ENCODE measurements at places on chromosomes 12 and 14. TPM values are rescaled to one million over a fixed set of nuclear protein-coding genes. Genes with fewer than 3 reads are reported as not detected.

Gene TEX52
- not detected for total RNA-seq

Gene ARMH4
- total RNA-seq: 3.1 TPM

GRCh38 chr12:76554405-76555230 lies 5.0 kb downstream of the OSBPL8 start:
- no peak for DNase-seq

GRCh38 chr14:89206389-89207031 lies 210.5 kb downstream of the FOXN3 start:
- no peak for DNase-seq

GRCh38 chr12:131962069-131962468 lies 12.3 kb downstream of the EP400 start:
- DNase-seq: no peak

- no peak for DNase-seq
Observed at GRCh38 chr12:132603240-132604150, 6.9 kb downstream of the LRCOL1 start.

GRCh38 chr12:2294651-2295475 lies 242.1 kb downstream of the CACNA1C start:
- peak; percentile 67 for DNase-seq

DNA sequence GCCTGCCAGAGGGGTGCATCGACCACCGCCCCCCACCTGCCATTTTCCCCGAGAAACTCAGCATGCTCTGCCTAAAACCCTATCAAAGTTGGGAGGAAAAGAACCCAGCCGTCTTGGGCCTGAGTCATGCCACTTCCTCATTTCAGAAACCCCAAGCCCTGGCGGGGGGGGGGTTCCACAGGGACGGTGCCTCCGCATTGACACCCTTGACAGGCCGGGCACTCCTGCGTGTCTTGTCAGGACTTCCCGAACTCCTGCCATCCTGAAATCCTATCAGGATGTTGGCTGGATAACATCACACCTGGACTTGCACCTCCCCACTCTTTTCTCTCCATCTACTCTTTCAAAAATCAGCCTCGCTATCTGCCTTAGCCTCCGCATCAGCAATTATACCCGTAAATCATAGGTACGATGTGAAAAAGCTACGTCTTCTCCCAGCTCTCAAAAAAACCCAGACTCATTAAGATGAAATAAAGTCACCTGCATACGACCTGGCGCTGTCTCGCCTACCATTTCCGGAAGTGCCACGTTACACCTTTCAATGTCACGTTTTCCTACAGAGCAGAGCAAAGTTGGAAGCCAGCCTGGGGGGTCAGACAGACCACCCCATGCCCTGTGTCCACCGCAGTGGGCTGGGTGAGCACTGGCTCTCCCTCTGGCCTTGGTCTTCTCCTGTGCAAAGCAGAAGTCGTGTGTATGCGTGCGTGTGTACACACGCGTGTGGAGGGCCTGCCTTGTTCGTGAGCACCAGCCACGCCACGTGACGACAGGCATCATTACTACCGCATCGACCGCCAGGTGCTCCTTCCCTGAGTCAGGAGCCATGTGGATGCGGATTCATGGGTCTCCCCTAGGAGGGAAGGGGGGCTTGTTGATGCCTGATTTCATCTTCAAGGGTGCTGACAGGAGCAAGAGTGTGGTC lies 96.7 kb downstream of the RFLNA start:
- DNase-seq: no peak

Gene RAPGEF3
- total RNA-seq: 4.1 TPM

DNA sequence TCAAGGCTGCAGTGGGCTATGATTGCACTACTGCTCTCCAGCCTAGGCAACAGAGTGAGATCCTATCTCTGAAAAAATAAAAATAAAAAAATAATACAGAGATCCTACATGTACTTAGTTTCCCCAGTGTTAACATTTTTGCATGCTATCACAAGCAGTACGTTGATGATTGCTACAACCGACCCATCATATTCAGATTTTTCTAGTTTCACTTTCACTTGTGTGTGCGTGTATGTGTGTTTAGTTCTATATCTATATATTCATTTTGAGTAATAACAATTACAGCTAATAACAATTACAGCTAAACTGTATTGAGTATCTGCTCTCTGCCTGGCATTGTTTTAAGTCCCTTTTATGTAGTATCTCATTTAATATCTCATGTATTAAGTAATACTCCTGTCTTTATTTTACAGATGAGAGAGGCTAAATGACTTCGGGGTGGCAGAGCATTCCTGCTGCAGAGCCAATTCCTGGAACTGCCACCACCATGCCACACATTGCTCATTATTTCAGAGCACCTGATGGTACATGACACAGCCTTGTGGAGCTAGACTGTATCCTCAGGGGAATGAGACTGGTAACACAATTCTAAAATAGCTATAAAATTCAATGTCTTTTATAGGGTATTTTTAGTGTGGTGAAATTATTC lies 153.1 kb downstream of the BCAT1 start:
- no peak for DNase-seq

DNA sequence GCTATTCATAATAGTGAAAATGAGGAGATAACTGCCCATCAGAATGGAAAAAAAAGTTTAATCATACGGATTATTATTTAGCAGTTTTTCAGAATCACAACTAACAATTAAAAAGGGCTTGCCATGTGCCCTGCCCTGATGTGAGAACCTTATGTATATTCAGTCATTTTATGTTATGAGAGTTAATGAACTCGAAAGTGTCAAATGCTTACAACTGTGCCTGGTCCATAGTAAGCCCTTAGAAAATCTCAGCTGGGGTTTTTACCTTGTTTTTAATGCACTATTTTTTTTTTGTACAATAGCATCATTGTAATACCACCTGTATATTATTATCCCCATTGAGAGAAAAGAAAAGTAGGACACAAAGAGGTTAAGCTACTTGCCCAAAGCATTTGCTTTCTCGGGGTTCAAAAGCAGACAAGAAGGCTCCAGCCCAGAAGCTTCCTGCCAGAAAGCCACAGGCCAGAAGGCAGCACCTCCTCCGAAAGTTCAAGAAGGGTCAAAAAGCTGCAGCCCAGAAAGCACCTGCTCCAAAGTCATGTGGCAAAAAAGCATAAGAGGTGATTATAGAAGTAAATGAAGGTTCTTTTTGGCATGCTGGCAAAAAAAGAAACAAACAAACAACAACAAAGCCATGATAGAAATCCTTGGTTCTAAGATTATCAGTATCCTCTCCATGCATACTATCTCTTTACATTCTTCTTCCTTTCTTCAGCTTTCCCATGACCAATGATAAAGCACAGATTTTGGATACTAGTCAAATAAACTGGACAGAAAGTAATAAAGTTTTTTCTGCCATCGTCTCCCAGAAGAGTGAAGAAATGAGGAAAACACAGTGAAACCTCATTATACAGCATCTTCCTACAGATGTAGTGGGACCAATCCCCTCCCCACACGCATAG lies 59.1 kb upstream of the NAP1L1 start:
- DNase-seq: no peak

- DNase-seq: no peak
Observed at GRCh38 chr14:63290741-63291430, 27.8 kb downstream of the GPHB5 start.

DNA sequence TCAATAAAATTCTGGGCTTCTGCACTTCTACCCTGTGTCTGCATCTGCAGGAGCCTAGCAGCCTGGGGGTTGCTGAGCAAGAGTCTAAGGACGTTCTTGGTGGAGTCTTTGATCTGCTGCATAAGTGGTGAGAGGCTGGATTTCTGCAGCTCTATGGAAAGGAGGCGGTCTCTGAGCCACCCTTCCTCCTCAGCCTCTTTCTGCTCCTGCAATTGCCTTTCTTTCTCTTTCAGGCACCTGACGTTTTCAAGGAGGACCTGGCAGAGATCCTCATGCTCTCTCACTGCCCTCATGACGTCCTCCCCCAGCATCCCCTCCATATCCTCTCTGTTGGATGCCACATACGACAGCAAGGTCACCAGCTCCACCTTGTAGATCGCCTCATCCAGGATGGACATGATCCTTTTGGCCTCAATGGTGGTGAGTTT lies 13.6 kb upstream of the TPCN1 start:
- DNase-seq: no peak

DNA sequence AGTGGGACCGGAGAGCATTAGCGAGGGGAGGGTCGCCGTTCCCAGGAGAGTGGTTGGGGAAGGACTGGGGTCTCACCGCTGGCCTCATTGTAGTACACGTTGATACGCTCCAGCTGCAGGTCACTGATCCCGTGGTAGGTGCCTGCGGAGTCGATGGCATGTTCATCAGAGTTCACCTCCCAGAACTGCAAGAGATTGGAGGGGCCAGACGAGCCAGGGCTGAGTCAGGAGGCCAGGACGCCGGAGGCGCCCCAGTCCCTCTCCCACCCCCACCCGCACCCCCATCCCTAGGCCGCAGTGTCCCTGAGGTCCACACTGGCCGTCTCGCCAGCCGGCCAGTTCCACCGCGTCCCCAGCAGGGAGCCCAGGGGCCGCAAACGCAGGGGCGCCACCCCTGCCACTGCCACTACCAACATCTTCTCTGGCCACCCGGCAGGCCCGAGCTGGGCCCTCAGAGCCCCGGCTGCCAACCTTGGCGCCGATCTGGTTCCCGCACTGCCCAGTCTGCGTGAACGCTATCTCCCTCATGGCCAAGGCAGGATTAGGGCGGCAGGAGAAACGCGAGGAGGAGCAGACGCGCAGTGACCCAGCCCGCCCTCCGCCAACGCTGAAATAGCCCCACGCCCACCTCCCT lies 144.2 kb downstream of the ALG10 start:
- no peak for DNase-seq

GRCh38 chr12:27592548-27592947 lies 68.5 kb downstream of the PPFIBP1 start:
- DNase-seq: peak; percentile 77

- DNase-seq: no peak
Observed at GRCh38 chr14:24092110-24092504, 2.0 kb upstream of the PCK2 start.

GRCh38 chr14:20733684-20734429 lies 11.8 kb upstream of the EDDM3A start:
- DNase-seq: no peak

GRCh38 chr12:56520048-56520447 lies 1.6 kb upstream of the RBMS2 start:
- no peak for DNase-seq

GRCh38 chr12:67647799-67648520 lies 585 bp upstream of the DYRK2 start:
- peak; percentile 90 for DNase-seq
